ENCODE measurements at places on chromosomes 1 and 21.

GRCh38 chr1:77866296-77866695 lies 22.1 kb upstream of the NEXN start:
- H3K27ac ChIP-seq = no peak overlapping the region
- H3K4me1 ChIP-seq = no peaks in the 10 kb centered on the region
- H3K27me3 ChIP-seq = no peaks in the 10 kb centered on the region

- H3K27me3 ChIP-seq = peaks cover 7% of the 10 kb centered on the region
- no peak overlapping the region for H3K4me3 ChIP-seq
- no peak for DNase-seq
- H3K36me3 ChIP-seq = no peaks in the 10 kb centered on the region
- H3K4me1 ChIP-seq = no peaks in the 10 kb centered on the region
Observed at GRCh38 chr21:45631540-45631939, 12.0 kb upstream of the PCBP3 start.

DNA sequence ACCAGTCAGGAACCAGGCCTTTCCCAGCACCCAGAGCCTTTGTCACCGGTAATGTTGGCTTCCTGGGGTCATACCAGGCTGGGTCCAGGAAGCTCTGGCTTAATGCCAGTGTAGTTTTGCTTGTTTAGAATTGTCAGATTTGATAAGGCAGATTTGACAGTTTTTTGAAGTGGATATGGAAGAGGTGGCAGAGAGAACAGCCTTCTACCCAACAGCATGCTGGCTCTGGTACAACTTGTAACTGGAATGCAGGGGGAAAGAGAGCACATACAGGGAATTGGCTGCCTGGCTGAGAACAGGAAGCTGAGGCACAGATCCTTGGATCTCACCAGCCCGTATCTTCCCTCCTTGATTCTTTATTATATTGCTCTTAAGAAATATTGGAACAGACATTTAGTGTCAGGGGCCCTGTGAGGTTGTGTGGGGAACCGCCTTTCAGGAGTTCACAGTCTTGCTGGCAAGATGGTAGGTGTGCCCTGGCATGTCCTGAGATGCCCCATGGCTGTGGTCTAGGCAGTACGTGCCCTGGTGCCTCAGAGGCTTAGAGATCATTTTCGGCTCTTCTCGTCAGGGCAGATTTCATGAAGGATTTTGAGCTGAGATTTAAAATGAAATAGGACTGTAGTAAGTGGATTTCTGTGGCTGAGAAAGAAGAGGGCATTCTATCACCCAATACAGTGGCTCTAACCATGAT lies 227.0 kb downstream of the PBX1 start:
- no peaks in the 10 kb centered on the region for H3K27me3 ChIP-seq
- no peaks in the 10 kb centered on the region for H3K36me3 ChIP-seq
- H3K27ac ChIP-seq = no peak overlapping the region
- no peak for DNase-seq

DNA sequence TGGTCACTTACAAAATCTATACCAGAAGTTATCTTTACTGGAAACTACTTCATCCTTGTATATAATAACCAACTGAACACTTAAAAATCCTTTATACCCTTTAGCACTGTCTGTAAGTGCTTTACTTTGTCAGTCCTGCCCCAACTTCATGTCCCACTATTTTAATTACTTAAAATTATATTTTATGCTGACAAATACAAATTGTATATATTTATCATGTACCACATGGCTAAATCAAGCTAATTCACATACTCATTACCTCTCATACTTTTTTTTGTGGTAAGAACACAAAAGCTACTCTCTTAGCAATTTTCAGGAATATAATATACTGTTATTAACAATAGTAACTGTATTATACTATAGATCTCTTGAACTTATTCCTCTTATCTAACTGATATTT lies 63.0 kb downstream of the EVI5 start:
- no peak overlapping the region for H3K4me3 ChIP-seq
- no peaks in the 10 kb centered on the region for H3K36me3 ChIP-seq
- no peaks in the 10 kb centered on the region for H3K27me3 ChIP-seq
- no peak for DNase-seq
- H3K4me1 ChIP-seq = no peaks in the 10 kb centered on the region
- no peak overlapping the region for H3K27ac ChIP-seq

- H3K4me1 ChIP-seq = no peaks in the 10 kb centered on the region
- H3K27me3 ChIP-seq = no peaks in the 10 kb centered on the region
- H3K27ac ChIP-seq = no peak overlapping the region
- DNase-seq = no peak
- no peak overlapping the region for H3K4me3 ChIP-seq
- H3K36me3 ChIP-seq = no peaks in the 10 kb centered on the region
Observed at GRCh38 chr1:111487133-111487532, 13.3 kb downstream of the C1orf162 start.

- no peak overlapping the region for H3K27ac ChIP-seq
- no peaks in the 10 kb centered on the region for H3K4me1 ChIP-seq
- H3K27me3 ChIP-seq = no peaks in the 10 kb centered on the region
Observed at GRCh38 chr1:177973585-177973984, 3.7 kb upstream of the SEC16B start.

GRCh38 chr1:8418301-8418700 lies 100.4 kb downstream of the SLC45A1 start:
- peaks cover 34% of the 10 kb centered on the region for H3K4me1 ChIP-seq
- H3K27ac ChIP-seq = no peak overlapping the region
- peaks cover 13% of the 10 kb centered on the region for H3K36me3 ChIP-seq
- no peaks in the 10 kb centered on the region for H3K27me3 ChIP-seq
- peak overlapping the region; percentile 22 for H3K4me3 ChIP-seq

GRCh38 chr1:21622466-21623315 lies 46.5 kb downstream of the RAP1GAP start:
- H3K4me3 ChIP-seq = no peak overlapping the region
- no peak overlapping the region for H3K27ac ChIP-seq
- H3K4me1 ChIP-seq = no peaks in the 10 kb centered on the region
- no peaks in the 10 kb centered on the region for H3K27me3 ChIP-seq
- DNase-seq = peak; percentile 10

DNA sequence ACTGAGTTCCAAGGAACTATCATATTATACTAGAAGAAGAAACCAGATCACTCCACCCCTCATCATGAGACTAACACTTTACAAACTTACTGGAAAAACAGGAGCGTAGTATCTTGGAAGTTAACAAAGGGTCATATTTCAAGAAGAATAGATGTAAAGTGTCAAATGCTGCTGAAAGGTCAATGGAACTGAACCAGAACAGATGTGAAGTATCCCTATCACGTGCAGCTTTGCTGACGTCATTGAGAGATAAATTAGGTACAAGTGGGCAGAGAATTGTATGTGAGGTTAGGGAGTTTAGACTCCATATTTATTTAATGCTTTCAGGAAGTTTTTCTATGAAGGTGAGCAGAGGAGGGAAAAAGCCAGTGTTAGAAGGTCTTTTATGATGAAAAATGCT lies 483.0 kb downstream of the NCAM2 start:
- H3K27ac ChIP-seq = no peak overlapping the region
- no peaks in the 10 kb centered on the region for H3K27me3 ChIP-seq
- DNase-seq = no peak
- H3K4me1 ChIP-seq = no peaks in the 10 kb centered on the region

DNA sequence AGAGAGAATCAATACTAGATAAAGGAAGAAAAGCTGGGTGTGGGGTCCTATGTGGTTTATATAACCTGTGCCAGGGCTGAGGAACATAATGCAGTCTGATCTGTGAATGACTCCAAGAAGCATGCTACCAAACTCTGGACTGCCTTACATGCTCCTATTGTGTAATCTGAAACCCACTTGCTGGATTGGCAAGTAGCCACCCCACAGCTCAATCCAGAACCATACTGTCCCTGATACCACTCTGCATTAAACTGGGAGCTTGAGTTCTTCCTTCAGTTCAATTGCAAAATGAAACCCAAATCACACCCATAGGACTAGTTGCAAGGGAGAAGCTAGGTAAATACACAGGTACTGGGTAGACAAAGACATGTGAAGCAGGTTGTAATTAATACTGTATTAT lies 115.4 kb upstream of the NEGR1 start:
- H3K36me3 ChIP-seq = no peaks in the 10 kb centered on the region
- no peak overlapping the region for H3K27ac ChIP-seq
- no peaks in the 10 kb centered on the region for H3K27me3 ChIP-seq
- H3K4me1 ChIP-seq = no peaks in the 10 kb centered on the region

GRCh38 chr1:177289532-177289931 lies 118.8 kb downstream of the BRINP2 start:
- DNase-seq = no peak
- no peak overlapping the region for H3K27ac ChIP-seq
- H3K4me1 ChIP-seq = no peaks in the 10 kb centered on the region
- no peak overlapping the region for H3K4me3 ChIP-seq
- no peaks in the 10 kb centered on the region for H3K36me3 ChIP-seq
- no peaks in the 10 kb centered on the region for H3K27me3 ChIP-seq

GRCh38 chr21:15592271-15592860 lies 137.4 kb upstream of the USP25 start:
- H3K27ac ChIP-seq = no peak overlapping the region
- DNase-seq = no peak
- H3K4me1 ChIP-seq = no peaks in the 10 kb centered on the region
- H3K4me3 ChIP-seq = no peak overlapping the region

DNA sequence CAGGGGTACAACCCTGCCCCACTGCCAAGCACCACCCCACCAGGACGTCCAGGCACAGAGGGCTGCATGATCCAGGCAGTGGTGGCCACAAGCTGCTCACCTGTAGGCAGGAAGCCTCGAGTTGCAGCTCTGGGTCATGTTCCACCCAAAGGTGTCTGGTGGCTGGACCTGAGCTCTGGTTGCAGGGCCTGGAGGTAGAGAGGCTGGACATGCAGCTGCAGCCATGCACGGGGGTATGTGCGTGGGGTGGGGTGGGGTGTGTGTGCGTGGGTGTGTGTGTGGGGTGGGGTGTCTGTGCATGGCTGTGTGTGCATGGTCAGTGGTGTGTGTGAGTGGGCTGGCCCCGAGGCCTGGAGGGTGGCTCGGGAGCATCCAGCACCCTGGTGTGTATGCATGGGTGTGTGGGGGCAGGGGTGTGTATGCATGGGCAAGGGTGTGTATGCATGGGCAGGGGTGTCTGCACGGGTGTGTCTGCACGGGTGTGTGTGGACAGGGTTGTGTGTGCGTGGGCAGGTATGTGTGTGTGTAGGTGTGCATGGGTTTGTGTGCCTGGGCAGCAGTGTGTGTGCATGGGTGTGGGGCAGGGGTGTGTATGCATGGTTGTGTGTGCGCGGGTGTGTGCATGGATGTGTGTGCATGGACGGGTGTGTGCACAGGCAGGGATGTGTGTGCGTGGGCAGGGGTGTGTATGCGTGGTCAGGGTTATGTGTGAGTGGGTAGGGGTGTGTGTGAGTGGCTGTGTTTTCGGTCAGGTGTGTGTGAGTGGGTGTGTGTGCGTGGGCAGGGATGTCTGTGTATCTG lies 15.6 kb downstream of the ARHGEF16 start:
- no peaks in the 10 kb centered on the region for H3K4me1 ChIP-seq
- no peak overlapping the region for H3K27ac ChIP-seq
- no peak overlapping the region for H3K4me3 ChIP-seq

DNA sequence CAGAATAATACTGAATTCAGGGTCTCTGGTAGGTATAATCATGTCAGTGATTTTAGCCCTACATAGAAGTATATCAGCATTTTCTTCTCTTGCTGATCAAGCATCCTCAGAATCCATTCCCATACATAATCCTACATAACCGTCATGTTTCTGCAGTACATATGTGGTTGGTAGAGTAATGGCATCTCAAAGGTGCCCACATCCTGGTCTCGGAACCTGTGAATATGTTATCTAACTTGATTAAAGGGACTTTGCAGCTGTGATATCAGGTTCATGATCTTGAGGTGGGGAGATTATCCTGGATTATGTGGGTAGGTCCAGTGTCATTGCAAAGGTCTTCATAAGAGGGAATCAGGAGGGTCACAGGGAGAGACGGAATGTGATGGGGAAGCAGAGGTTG lies 69.4 kb upstream of the KIF1B start:
- no peaks in the 10 kb centered on the region for H3K27me3 ChIP-seq
- H3K4me3 ChIP-seq = no peak overlapping the region
- no peak for DNase-seq
- no peak overlapping the region for H3K27ac ChIP-seq
- no peaks in the 10 kb centered on the region for H3K4me1 ChIP-seq

GRCh38 chr1:6329396-6329795 lies 64.2 kb downstream of the ACOT7 start:
- H3K27me3 ChIP-seq = no peaks in the 10 kb centered on the region
- DNase-seq = no peak
- no peak overlapping the region for H3K27ac ChIP-seq
- no peak overlapping the region for H3K4me3 ChIP-seq
- H3K36me3 ChIP-seq = no peaks in the 10 kb centered on the region

DNA sequence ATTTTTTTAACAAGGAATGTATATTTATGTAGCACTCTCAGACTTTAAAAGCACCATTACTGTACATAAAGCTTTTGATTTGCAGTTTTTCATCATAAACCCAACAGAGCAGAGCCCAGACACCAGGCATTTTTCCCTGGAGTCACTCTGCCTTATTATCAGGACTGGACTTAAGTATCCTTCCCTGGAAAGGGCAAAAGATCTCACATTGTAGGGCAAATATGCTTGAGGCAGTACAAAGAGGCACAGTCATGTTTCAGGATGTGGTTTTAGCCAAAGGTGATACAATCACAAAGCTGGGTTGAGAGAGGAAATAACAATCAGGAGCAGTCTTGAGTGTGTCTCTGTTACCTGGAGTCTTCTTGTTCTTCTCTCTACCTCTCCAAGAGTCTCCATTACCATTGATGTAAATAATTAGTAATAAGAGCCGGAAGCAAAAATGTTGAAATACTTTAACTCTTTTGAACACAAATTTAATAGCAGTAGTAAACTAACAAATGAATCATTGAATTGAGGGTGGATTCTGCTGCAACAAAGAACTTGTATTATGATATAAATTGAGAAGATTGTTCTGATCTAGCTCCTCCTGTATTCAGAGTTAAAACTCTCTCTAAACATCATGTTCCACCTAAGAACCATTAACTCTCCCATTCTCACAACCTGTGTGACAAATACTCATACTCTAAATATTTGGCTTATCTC lies 160.5 kb downstream of the LTN1 start:
- H3K4me3 ChIP-seq = peak overlapping the region; percentile 41
- H3K27ac ChIP-seq = peak overlapping the region; percentile 43
- no peaks in the 10 kb centered on the region for H3K36me3 ChIP-seq
- H3K27me3 ChIP-seq = no peaks in the 10 kb centered on the region
- no peak for DNase-seq

GRCh38 chr1:150073516-150073915 lies 5.9 kb downstream of the VPS45 start:
- peaks cover 2% of the 10 kb centered on the region for H3K36me3 ChIP-seq
- no peaks in the 10 kb centered on the region for H3K27me3 ChIP-seq
- no peak overlapping the region for H3K27ac ChIP-seq
- H3K4me1 ChIP-seq = no peaks in the 10 kb centered on the region
- DNase-seq = no peak

Data from effector memory CD4-positive, alpha-beta T cell (primary cell).